Central memory CD4-positive, alpha-beta T cell (primary cell): ENCODE measurements at places on chromosomes 16 and 17.

DNA sequence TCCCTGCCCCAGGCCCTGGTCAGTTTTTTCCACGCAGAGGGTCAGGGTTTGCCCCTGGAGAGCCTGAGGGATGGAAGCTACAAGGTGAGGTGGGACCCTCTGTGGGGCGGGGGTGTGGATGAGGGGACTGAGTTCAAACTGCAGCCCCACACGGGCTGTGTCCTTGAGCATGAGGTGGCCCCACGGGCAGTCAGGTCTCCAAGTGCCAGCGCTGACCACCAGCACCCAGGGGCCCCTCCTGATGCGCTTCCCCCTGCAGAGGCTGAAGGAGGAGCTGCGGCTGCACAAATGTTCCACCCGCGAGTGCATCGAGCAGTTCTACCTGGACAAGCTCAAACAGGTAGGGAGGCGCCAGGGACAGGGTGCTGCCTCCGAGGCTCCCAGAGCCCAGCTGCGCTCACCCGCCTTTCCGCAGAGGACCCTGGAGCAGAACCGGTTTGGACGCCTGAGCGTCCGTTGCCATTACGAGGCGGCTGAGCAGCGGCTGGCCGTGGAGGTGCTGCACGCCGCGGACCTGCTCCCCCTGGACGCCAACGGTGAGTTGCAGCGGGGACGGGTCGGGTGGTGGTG lies 4.3 kb downstream of the TSR3 start:
- no peak for DNase-seq

GRCh38 chr16:74775255-74775654 lies 635 bp upstream of the FA2H start:
- DNase-seq: no peak

- no peak for DNase-seq
Measured at GRCh38 chr17:236641-237405, 55.4 kb upstream of the DOC2B start.

- no peak for DNase-seq
Measured at GRCh38 chr16:22071331-22071910, 20.9 kb upstream of the VWA3A start.

DNA sequence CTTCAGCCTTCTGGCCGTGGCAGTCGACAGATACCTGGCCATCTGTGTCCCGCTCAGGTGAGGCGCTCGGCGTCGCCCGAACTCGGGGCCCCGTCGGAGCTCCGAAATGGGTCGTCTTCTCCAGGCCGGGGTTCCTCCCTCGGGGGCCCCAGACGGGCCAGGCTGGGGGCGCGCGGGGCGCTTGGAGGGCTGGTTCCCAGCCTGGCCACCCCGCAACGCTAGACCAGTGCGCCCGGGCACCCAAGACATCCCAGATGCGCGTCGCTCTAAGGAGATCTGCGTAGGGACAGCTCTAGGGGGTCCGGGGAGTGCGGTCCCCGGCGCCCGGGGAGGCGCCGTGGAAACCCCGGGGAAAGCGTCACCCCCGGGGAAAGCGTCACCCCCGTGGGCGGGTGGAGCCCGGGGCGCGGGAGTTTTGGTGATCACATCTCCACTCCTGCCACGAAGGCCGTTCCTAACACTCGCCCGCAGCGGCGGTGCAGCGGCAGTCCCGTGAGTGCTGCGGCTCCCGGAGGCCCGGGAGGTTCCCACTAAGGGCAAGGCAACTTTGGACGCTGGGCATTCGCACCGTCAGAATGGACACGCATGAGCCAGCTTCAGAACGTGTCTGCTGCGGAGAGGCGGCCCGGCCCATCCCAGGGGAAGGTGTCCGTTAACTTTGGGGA lies 729 bp downstream of the ADORA2B start:
- DNase-seq: no peak

DNA sequence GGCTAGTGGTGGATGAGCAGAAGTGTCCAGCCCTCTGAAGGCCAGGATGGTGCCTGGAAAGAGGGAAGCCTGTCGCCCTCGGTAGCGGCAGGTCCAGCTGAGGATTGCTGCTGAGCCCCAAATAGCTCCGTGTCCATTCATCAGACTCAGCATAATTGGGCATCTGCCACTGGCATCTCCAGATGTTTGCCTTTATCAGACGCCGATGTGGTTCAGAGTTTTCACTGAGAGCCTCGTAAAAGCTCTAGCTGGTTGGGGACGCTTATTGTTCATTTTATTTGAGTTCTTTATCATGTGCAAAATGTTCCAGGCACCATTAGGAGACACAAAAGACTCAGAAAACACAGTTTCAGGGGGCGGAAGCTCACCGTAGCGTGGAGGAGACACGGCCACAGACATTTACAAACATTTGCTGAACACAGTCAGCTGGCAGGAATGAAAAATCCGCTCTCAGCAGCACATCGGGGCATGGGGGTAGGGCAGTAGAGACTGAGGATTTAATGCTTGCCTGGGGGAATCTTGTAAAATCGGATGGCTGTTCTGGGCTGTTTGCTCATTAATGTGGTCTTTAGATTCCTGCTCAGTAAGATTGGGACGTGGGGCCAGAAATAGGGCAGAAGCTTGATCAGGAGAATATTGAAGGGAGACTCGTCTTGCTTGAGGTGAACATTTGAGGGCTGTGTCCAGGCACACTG lies 41.7 kb downstream of the SMPD3 start:
- no peak for DNase-seq

- DNase-seq: no peak
Measured at GRCh38 chr17:58250344-58251011, 12.1 kb downstream of the LPO start.

GRCh38 chr17:80065478-80066170 lies 29.2 kb downstream of the CCDC40 start:
- DNase-seq: no peak

DNA sequence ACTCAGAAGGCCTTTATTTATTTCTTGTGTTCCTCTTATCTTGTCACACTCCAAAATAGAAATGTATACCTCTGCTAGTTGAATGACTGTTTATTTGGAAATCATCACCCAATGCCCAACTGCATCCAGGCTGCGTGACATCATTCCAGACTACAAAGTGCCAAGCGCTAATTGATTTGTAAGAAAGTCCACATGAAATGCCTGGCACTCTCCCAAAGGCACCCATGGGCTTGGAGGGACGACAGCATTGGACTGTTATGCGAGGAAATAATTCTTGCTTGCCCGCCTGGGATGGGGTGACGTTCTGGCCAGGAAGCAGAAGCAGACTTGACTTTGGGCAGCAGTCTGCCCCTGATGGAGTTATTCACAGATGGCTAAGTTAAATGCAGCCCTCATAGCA lies 165.9 kb downstream of the CDH13 start:
- DNase-seq: no peak

DNA sequence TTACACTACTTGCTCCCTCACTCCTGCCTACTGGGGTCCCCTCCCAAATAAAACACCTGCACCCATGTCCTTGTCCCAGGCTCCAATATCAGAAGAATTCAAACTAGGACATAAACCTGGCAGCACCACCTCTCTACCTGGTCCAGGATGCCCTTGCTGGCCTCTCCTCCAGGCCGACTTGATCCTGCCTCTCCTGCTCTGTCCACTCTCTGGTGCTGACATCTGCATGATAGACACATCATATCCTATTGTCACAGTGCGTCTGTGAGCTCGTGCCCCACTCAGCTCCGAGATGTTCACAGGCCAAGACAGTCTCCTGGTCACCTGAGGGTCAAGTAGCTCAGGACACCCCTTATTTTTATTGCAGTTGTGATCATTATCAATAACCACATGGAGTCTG lies 31.5 kb upstream of the GRIN2A start:
- DNase-seq: no peak
